ENCODE measurements at places on chromosomes 2 and 18.

DNA sequence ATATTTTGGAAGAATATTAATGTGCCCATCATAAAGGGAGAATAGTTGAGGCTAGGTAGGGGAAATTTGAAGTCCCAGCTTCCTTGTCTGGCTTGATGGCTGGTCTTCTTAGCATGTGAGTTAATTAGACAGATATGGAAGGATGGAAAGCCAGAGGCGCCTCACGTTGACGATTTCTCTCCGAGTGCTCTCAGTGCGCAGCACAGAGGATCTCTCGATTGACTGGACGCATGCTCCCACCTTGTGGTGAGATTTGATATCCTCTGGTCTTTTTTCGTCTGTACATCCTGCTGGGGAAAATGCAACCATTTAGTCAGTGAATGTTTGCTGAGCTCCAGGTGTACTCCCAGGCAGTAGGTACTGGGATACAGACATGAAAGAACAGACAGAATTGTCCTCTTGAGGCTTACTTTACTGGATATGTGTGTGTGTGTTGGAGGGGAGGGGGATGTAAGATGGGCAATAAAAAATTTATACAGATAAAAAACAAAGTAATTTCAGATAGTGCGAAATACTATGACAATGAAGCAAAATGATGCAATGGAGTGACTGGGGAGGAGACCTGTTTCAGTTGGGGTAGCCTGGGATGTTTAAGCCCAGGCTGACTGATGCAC lies 66.9 kb upstream of the ZNG1B start:
- peak; percentile 80 for DNase-seq

GRCh38 chr18:76351961-76352581 lies 143.0 kb downstream of the ZNF516 start:
- DNase-seq: peak; percentile 41

- DNase-seq: no peak
Measured at GRCh38 chr2:118939994-118940393, 2.0 kb upstream of the MARCO start.

DNA sequence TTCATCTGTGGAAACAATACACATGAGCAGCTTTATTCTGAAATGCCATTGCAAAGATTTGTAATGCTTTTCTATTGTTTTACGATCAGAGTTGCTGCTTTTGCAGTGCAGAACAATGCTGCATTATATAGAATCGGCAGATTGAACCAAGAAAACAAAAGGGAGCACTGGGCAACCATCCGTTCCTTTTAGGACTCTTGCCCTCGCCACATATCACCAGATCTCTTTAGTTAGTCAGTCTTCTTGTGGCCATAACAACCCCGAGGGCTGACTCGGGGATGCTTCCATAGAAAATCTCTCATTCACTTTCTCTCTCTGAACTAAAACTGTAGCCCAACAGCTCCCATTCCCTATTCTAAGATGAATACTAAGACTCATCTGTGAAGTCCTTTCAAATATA lies 340.4 kb downstream of the NRXN1 start:
- no peak for DNase-seq

DNA sequence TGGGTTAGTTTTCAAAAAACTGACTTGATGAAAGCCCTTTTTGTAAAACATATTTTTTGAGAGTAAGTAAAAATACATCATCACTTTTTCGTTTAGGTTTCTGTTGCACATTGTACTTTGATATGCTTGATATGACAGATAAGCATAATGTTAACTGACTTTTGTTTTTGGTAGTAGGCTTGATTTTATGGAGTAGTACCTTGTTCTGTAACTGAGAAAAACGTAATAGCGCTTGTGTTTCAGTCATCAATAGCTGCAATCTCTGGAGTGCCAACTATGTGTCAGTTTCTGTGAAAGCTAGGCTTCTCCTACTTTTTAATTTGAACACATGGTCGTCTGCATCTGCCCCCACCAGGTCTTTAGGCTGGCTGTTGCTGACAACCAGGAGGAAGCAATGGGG lies 1.3 kb downstream of the LCLAT1 start:
- DNase-seq: no peak

DNA sequence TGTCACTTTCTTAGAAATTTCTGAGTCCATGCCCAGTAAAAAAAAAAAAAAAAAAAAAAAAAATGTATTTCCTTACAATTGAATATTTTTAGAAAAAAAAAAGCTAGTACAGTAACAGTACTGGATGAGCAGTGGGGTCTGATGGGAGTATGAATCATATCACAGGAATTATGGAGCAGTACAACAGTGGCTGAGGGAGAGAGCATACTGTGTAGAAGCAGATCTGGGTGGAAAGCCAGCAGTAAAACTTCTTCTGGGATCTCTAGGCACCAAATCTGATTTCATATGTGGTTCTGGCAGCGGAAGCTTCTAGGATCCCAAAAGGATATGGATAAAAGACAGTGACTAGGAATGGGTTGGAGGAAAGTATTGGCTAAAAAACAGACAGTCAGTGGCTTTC lies 414.9 kb upstream of the FSHR start:
- DNase-seq: no peak

DNA sequence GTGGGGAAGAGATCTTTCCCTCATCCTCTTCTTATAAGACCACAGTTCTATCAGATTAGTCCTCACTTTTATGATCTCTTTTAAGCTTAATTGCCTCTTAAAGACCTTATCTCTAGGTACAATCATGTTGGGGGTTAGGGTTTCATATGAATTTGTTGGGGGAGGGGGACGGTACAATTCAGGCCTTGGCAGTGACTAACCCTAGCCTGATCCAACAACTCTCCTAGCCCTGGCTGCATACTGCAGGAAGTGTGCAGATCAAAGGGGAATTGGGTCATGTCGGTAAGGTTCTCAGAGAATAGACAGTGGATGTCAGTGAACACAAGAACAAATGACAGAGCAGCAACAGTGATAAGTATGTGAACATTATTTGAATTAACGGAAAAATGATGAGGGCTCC lies 16.4 kb downstream of the CAPN13 start:
- DNase-seq: no peak

DNA sequence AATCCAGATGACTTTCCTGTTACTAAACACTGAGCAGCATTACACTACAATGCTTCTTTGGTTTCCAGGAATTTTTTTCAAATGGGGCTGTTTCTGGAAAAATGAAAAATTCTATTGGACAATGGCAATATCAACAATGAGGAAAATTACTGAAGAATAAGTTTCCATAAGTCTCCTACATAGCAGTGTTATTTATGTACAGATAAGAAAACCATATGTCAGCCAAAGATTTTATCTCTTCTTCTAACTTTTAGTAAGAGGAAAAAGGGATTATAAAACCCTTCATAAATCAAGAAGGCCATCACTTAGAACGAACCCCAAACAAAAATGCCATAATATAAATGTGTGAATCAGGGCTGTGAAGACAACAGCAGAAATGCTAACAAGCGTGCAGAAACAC lies 31.6 kb upstream of the NOSTRIN start:
- DNase-seq: no peak

GRCh38 chr18:79599441-79599931 lies 80.1 kb upstream of the CTDP1 start:
- no peak for DNase-seq

DNA sequence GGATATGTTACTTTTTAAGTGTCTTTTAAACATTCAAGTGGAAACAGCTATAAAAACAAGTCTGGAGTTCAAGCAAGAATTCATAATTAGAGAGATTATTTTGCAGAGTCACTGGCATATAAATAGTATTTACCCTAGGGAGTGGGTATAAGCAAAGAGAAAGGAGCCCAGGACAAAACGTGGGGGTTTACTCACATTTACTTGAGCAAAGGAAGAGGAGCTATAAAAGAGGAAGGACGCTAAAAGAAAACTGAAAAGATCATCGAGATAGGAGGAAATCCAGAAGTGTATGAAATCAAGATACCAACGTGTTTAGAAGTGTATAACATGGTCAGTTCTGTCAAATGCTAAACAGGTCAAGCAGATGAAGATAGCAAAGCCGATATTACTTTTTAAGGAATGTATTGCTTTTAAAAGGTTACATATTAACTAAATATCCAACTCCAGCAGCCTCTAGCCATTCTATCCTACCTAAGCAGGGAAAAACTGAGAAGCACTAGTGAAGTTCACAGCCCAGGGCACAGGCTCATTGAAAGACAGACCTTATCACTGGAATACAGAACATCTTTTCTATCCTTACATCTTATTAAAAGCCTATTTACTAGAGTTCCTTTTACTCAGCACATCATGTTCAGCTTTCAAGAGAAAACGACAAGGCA lies 8.6 kb downstream of the KANSL1L start:
- DNase-seq: no peak

GRCh38 chr2:62568983-62569837 lies 63.2 kb upstream of the TMEM17 start:
- peak; percentile 55 for DNase-seq

DNA sequence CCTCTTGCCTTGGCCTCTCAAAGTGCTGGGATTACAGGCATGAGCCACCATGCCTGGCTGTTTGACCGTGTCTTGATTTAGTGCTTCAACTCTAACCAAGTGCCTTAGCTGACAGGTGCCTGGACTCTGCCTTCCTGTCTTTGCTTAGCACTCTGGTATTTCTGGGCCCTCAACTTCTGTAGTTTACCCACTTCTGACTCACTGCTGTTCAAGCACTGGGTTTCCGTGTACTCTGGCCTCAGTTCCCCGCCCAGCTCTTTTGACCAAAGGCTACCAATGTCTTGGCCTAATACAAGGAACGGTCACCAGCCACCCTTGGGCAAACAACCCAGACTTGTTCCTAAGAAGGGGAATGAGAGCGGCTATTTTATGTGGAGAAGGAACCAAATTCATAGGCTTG lies 35.7 kb upstream of the CABLES1 start:
- DNase-seq: peak; percentile 88

GRCh38 chr18:79510731-79511241 lies 115.1 kb downstream of the NFATC1 start:
- DNase-seq: no peak

DNA sequence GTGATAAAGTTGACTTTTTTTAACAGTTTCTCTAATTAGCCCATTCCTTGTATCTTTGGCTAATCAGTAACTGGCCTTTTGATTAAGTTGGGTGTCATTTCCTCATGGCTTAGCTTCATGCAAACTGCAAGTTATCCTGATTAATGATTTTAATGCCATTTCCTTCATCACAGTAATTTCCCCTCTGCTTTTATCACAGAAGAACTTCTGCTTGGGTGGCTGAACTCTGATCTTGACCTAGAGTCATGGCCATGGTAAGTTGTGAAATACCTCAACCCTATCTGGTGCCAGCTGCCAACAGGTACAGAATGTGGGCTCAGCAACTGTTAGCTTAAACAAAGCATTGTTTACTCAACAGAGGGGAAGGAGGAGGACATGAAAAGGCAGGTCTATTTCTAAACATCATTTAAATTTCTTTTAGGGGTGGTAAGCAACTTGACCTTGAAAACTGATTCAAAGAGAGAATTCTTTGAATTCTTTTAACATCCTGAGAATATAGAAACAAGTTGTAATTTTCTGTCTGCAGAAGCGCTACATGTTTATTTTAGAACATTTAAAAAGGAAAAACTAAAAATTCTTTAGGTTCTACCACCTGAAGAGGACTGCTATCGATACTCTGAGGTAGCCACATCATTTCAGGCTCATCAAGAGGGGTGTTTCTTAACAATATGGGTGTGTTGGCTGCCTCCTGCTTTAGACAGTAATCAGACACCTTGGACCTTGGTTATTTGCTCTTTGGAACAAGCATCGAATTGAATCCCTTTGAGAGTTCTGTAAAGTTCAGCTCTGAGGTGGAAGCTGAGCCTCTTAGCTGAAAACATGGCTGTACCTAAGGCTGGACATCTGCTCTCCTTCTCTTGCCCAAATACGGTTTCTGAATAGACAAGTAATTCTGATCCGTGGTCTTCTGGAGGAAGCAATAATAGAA lies 39.7 kb downstream of the ANXA4 start:
- DNase-seq: peak; percentile 95

All from large intestine (tissue), 12 donors.